ENCODE measurements at places on chromosomes 6 and 20.

DNA sequence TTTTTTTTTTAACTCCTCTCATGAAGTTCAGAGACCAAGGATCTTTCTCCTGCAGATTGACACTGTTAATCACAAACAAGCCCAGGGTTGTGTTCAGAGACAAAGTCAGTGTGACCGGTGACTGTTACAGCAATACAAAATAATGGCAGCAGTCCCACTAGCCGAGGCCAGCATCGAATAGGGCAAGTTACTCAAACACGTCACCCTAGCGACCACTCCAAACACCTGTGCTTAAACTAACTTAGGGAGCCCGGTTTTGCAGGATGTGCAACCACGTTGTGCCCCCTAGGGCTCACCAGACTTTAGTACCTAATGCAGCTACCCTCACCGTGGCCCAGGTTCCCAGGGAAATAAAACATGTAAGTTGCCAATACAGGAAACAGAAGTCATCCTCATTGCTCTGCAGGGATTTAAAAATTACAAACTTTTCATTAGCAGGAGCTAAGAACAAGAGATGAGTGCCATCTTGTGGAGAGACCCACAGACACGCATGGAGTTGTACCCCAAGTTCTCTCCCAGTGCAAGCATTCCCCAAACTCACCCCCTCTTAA lies 38.1 kb downstream of the FAM50B start:
- no peak for DNase-seq

GRCh38 chr6:10210052-10210451 lies 204.8 kb downstream of the TFAP2A start:
- DNase-seq: no peak

GRCh38 chr6:90403489-90404381 lies 107.1 kb upstream of the BACH2 start:
- peak; percentile 19 for DNase-seq

DNA sequence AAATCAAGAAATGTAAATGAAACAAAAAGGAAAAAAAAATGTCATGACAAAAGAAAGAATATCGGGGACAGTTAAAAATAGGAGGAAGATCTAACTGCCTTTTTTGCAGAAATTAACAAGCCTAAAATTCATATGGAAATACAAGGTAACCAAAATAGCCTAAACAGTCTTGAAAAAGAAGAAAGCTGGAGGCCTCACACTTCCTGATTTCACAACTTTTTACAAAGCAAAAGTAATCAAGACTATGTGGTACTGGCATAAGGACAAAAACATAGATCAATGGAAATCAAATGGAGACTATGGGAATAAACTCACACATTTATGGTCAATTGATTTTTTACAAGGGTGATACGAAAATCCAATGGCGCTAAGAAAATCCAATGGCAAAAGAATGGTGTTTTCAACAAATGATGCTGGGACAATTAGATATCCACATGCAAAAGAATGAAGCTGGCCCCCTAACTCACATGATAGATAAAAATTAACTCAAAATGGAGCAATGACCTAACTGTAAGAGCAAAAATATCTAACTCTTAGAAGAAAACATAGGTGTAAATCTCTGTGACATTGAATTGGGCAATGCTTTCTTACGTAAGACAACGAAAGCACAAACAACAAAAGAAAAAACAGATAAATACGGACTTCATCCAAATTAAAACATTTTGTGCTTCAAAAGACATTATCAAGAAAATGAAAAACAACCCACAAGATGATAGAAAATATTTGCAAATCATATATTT lies 24.5 kb downstream of the MAP3K5 start:
- no peak for DNase-seq

- DNase-seq: no peak
Observed at GRCh38 chr6:56019973-56020372, 144.6 kb upstream of the BMP5 start.

DNA sequence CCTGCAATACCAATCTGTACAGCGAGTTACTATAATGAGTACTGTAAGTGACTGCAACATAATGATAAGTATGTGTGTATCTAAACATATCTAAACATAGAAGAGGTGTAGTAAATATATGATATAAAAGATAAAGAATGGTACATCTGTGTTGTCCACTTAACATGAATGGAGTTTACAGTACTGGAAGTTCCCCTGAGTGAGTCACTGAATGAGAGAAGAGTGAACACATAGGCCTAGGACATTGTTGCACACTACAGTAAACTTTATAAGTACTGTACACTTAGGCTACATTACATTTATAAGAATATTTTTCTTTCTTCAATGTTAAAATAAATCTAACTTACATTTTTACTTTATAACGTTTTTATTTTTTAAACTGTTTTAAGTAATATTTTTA lies 380.4 kb downstream of the MMUT start:
- DNase-seq: no peak

DNA sequence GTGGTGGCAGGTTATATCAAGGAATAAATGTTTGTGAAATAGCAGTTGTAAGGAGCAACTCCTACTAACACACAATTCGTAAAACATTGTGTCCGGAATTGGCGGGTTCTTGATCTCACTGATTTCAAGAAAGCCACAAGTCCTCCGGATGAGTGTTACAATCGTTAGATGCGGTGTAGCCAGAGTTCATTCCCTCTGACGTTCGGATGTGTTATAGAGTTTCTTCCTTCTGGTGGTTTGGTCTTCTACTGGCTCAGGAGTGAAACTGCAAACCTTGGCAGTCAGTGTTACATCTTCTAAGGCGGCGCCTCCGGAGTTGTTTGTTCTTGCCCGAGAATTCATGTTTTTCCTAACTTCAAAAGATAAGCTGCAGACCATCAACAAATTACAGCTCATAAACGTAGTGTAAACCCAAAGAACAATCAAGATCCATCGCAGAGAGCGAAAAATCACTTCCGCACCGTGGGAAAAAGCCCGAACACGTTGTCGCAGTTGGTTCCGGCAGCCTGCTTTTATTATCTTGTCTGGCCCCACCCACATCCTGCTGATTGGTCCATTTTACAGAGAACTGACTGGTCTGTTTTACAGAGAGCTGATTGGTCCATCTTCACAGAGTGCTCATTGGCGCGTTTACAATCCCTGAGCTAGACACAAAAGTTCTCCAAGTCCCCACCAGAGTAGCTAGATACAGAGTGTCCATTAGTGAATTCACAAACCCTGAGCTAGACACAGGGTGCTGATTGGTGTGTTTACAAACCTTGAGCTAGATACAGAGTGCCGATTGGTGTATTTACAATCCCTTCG lies 58.2 kb downstream of the TRIM27 start:
- no peak for DNase-seq

DNA sequence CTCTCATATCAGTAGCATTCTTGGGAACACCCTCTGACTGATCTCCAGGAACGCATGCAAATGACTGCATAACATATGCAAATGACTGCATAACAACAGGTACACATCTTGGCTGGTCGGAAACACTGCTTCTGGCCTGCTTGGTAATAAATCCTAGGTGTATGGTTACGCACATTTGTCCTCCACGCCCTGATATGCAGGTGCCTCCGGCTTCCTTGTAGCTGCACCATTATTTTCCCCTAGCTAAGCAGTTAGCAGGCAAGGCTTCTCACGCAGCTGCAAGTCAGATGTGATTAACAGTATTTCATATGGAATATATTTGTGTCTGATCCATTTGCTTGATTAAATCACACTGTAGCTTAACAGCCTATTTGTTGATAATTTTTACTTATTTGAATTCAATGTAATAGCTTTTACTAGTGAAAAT lies 5.9 kb downstream of the RPS6KA2 start:
- no peak for DNase-seq

DNA sequence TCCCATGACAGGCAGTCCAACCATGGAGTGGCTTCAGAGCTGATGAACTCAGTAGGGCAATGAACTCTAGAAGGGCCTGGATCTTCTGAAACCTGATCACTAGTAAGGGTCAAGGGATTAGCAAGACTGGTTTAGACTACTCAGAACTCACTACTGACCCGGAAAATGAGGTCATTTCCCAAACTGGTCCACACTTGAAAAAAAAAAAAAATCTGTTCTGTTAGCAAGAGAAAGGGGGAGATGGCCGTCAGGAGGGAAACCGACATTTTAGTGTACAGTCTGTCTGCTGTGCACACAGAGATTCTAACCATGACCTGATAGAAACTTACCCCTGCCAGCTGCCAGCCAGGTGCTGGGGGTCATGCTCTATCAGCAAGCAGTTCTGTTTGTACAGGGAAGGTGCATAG lies 262.4 kb upstream of the AGPAT4 start:
- no peak for DNase-seq

DNA sequence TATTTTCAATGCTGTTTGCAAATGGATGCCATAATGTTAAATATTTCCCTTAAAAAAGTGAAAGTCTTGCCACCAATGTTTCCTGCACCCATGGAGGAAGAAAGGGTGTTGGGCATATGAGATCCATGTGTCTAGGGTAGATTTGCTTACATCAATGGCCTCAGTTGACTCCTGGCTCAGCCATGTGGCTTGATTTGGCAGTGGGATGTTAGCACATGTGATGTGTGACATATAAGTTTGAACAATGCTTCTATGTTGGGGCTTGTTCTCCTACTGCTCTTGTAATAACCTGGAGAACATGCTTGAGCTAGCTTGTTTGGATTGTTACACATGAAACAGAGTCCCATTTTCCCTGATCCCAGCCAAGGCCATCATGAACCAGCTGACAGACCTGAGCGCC lies 187.6 kb downstream of the SCP2D1 start:
- no peak for DNase-seq

- no peak for DNase-seq
Observed at GRCh38 chr6:115838216-115838615, 222.5 kb downstream of the FRK start.

- DNase-seq: no peak
Observed at GRCh38 chr6:73978330-73978729, 282.3 kb downstream of the CD109 start.

DNA sequence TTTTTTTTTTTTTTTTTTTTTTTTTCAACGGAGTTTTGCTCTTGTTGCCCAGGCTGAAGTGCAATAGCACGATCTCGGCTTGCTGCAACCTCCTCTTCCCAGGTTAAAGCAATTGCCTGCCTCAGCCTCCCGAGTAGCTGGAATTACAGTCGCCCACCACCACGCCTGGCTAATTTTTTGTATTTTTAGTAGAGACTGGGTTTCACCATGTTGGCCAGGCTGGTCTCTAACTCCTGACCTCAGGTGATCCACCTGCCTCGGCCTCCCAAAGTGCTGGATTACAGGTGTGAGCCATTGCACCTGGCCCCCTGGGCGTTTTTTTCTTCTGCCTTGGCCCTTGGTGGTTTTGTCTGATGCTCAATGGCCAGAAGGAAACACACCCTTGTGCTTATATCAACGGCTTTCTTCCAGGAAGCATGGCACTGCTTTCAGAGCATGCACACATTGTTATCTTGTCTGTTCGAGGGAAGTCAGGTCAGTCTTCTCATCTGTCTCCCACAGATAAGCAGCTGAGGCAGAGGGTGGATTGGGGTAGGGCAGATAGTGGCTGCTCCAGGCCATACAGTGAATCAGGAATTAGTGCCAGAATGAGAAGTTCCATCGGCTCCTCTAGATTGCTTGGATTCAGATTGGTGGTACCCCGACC lies 203.1 kb downstream of the TSHZ2 start:
- DNase-seq: no peak

- DNase-seq: no peak
Observed at GRCh38 chr6:36290668-36291620, 21.1 kb downstream of the PNPLA1 start.

- DNase-seq: no peak
Observed at GRCh38 chr6:156082012-156082411, 626.4 kb upstream of the NOX3 start.

- no peak for DNase-seq
Observed at GRCh38 chr6:159640722-159641482, 52.1 kb downstream of the SOD2 start.

- no peak for DNase-seq
Observed at GRCh38 chr6:139942331-139942730, 567.9 kb upstream of the CITED2 start.

DNA sequence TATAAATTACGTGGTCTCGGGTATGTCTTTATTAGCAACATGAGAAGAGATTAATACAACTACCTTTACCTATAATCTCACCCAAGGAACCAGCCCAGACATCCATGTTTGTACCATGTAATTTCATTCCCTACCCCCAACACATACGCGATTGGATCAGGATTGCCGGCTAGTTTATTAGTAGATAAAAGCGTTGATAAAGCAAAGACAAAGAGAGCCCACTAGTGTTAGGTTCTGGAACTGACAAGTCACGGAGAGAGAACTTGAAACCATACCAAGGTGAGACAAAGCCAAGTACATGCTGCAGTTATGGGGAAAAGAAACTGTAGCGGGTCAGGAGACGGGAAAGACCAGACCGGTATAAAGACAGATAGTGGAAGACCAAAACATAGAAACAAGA lies 37.4 kb upstream of the FAM135A start:
- no peak for DNase-seq

DNA sequence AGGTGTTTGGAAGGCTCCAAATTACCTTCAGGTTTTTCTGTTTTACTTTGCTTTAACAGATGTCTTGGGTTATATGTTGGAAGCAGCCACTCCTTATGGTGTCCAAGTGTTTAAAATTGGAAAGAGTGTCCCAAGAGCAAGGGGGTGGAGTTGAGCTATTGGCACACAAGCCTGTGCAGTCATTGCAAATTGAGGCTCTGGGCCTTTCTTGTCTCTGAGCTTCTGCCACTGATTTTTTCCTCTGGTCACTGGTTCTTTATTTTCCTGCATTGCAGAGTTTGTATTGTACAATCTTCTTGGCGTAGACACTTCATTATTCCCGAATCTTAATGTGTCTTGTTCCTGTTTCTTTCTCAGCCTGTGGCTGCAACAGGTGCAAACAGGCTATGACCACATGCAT lies 598.8 kb downstream of the RNF144B start:
- no peak for DNase-seq

GRCh38 chr20:53707371-53708055 lies 113.9 kb upstream of the ZNF217 start:
- DNase-seq: no peak

- no peak for DNase-seq
Observed at GRCh38 chr6:9083108-9083507, 647.8 kb upstream of the SLC35B3 start.

GRCh38 chr20:31908016-31908415 lies 37.6 kb downstream of the TTLL9 start:
- no peak for DNase-seq

- DNase-seq: no peak
Observed at GRCh38 chr20:58889334-58889760, 36.8 kb downstream of the GNAS start.

DNA sequence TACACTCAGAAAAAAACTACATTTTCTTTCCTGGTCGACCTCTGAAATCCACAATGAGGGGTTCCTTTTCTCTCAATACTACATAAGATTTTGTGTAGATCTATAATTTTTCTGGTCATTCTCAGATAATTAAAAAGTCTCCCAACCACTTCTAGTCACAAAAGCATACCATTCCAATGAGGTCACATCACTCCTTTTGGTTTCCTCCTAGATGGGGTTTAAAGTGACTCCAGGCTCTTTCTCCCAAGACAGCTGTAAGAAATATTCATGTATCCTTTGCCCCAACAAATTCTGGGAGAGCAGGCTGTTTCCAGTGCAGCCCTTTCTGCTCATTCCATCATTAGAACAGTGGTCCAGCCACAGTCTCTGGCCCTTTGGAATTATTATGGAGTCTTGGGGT lies 43.1 kb upstream of the BEND6 start:
- peak; percentile 31 for DNase-seq

- no peak for DNase-seq
Observed at GRCh38 chr6:55827818-55828522, 47.4 kb downstream of the BMP5 start.
